Esophagus squamous epithelium (tissue), 5 donors: ENCODE measurements at places on chromosomes 5 and 9.

GRCh38 chr9:36903541-36904435 is 130.3 kb downstream of the PAX5 start:
- no peak for DNase-seq

DNA sequence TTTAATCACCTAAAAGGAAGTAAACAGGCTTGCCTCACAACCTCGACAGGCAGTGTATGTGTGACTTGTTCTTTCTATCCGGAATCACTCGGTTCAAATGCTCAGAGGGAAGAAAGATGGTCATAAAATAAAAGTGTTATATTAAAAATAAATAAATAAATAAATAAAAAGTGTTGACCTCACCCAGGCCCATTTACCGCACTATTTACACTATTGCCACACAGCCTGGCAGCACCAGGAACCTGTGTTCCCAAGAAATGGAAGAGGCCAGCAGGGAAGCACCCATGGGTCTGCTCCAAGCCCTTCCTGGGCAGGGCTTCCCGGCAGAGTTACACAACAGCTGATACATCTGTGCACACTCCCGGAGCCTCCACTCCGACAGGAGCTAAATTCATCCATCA is 127.9 kb downstream of the EFNA5 start:
- DNase-seq: no peak

GRCh38 chr5:170393958-170394357 is 4.8 kb upstream of the KCNMB1 start:
- no peak for DNase-seq

GRCh38 chr9:93245437-93245970 is 61.6 kb downstream of the WNK2 start:
- no peak for DNase-seq

- no peak for DNase-seq
Observed at GRCh38 chr5:151464101-151464500, 16.7 kb downstream of the SLC36A1 start.

DNA sequence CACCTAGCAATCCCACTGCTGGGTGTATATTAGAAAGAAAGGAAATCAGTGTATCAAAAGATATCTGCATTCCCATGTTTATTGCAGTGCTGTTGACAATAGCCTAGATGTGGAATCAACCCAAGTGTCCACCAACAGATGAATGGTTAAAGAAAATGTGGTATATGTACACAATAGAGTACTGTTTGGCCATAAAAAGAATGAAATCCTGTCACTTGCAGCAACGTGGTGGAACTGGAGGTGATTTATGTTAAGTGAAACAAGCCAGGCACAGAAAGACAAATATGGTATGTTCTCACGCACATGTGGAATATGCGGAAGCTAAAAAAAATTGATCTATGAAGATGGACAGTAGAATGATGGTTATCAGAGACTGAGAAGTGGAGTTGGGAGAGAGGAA is 221.6 kb upstream of the DAP start:
- DNase-seq: no peak

DNA sequence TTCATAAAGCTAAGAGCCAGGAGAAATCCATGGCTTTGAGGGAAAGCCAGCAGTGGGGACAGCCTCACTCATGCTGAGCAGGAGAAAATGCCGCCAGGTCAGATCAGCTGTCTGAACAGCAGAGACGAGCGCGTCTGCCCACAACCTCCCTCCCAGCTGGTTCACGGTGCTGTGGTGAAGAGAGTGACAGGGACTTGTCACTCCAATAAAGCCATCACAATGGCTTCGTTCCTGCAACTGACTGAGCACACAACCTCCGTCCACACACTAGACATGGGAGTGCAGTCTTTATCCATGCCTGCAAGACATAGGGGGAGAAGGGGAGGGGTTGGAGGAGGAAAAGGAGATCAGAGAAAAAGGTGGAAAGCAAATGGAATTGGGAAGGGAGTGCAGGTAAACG is 206.9 kb downstream of the GABBR2 start:
- no peak for DNase-seq

- no peak for DNase-seq
Observed at GRCh38 chr5:10989577-10990263, 228.7 kb upstream of the DAP start.

GRCh38 chr5:116938488-116938887 is 363.9 kb upstream of the SEMA6A start:
- DNase-seq: no peak
